ENCODE measurements at places on chromosomes 11 and 22.

DNA sequence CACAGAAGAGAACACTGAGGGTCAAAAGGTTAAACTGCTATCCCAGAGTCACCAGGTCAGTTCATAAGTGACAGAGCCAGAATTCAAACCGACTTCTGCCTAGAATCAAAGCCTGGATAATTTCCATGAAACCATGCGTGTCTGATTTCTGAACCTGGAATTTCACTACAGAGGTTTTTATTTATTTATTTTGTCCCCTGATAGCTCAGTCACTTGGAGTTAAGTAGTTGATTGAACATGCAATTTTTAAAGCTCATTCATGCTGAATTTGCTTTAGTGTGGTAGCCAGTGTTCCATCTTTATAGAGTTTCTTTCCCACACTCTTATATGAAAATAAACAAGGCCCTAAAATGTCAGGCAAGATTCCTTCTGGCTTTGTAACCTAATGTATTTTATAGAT is 93.2 kb downstream of the NAV2 start:
- DNase-seq, result no peak

GRCh38 chr11:15888556-15889345 is 467.6 kb downstream of the SOX6 start:
- DNase-seq, result no peak

- DNase-seq, result no peak
These were observed 2.7 kb downstream of the ZNF74 start for GRCh38 chr22:20396639-20397038.

GRCh38 chr22:44260216-44261035 is 52.3 kb downstream of the SHISAL1 start:
- no peak for DNase-seq

DNA sequence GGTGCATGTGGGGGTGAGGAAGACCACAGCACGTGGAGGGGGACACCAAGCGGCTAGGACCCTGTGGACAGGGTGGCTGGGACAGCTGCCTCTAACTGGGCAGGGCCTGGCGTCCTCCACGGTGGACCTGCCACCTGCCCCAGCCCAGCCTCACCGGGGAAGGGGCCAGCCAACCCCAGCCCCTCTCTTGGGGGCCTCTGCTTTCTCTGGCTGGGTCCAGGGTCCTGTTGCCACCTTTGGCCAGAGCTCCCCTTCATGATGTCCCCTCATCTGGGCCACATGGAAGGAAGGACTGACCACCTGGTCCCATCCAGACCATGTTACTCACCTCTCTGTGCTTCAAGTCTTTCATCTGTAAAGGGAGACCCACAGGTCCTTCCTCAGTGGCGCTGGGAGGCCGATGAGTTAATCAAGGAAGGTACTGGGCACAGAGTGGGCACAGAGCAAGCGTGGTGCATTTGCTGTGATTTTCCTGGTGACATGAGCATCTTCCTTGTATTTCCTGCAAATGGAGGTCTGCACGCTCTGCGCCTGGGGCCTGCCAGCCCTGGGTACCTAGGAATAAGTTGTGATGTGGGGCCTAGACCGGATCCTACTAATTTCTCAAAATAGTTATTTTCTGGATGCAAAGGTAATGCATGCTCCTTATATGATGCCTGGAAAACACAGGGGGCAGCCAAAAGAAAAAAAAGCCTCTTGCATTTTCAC is 538.4 kb downstream of the TBC1D22A start:
- DNase-seq, result no peak

DNA sequence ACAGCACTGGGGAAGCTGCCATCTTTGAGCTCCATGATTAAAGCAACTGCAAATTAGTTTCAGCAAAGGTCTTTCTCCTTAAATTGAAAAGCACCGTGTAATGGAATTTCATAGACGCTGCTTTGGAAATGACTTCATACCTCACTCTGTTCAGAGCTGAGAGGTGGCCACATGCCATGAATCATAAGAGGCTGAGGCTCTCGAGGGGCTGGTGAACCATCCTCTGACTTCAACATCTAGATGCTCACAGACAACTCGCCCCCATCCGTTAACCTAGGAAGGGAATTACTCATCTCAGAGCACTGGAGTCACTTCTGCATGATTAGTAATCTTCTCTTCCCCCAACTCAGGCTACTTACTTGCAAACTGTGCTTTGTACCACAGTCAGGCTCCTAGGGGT is 122.3 kb downstream of the RCN1 start:
- no peak for DNase-seq

DNA sequence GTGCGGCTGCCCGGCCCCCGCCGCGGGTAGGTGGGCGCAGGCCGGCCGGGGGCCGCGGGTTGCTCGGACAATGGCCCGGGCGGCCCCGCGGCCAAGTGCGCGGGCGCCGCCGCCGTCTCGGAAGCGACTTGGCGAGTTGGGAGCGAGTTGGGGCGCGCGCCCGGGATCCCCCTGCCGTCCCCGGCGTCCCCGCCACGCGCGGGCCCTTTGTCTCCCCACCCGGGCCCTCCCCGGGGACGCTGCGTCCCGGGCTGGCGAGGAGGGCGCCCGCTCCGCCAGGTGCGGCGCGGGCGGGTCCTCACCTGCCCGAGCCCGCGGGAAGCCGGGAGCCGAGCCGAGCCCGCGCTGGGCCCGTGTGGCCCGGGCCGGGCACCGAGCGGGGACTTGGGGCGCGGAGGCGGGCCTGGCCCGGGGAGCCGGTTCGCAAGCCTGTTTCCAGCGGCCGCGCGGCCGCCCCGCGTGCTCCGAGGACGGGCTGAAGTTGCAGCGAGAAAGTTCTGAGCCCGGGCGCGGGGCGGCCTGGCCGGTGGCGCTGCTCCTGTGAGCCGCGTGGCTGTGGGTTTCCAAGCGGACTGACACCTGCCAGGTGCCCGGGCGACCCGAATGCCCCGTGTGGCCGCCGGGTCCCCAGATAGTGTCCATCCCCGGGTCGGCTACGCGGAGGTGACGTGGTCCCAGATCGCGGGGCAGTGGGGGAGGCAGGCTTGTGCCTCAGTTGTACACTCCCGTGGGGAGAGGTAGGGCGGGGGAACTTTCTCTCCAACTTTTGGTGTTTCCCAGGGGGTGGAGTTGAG is 586 bp downstream of the LRP5 start:
- DNase-seq, result no peak

- no peak for DNase-seq
These were observed 27.2 kb downstream of the CSF2RB start for GRCh38 chr22:36940676-36941075.

- DNase-seq, result no peak
These were observed 5.5 kb upstream of the IGF2 start for GRCh38 chr11:2144544-2145248.

- DNase-seq, result no peak
These were observed 4.7 kb downstream of the TANGO2 start for GRCh38 chr22:20025401-20026203.

- DNase-seq, result no peak
These were observed 541 bp downstream of the MICAL2 start for GRCh38 chr11:12110714-12111548.

All from stimulated activated CD8-positive, alpha-beta memory T cell treated with anti-CD3 and anti-CD28 coated beads, Interleukin-7, amount 100 ng/mL, for 1 hour (primary cell).